ENCODE measurements at places on chromosomes 1 and 21.

- no peak for DNase-seq
Measured at GRCh38 chr21:36478207-36478701, 1.7 kb downstream of the CLDN14 start.

GRCh38 chr1:57986432-57986831 is 560.1 kb downstream of the OMA1 start:
- no peak for DNase-seq

DNA sequence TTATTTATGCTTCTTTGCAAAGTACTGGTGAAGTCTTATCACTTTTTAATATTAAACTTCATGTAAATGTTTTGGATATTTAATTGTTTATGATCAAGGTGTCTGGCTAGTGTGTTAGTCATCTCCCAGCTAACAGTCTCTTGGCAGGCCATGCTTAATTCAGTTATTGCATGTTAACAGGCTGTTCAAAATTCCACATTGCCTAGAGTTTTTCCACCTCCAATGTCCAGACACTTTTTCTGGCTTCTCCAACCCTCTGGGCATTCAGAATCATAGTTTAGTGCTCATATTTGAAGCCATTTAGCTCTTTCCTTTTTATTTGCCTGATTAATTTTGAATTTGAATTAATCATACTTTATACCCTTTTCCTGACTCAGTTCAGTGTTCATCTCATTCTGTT is 69.2 kb downstream of the OLFML2B start:
- DNase-seq = no peak

DNA sequence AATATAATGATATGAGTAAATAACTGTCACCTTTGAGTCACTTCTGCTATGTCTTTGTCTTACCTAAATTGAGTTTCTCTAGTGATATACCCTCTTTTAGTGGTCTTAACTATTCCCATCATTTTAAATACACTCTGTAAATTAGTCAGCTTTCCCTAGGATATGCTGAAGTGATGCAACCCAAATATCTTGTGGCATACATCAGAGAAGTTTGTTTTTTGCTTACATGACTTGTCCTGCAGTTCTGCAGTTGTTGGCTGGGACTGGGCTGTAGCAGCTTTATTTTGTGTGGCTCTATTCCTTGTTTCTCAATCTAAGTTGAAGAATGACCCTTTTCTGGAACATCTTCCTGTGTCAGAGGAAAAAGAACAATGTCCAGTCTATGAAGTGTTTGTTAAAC is 76.4 kb downstream of the TTC3 start:
- DNase-seq = no peak

DNA sequence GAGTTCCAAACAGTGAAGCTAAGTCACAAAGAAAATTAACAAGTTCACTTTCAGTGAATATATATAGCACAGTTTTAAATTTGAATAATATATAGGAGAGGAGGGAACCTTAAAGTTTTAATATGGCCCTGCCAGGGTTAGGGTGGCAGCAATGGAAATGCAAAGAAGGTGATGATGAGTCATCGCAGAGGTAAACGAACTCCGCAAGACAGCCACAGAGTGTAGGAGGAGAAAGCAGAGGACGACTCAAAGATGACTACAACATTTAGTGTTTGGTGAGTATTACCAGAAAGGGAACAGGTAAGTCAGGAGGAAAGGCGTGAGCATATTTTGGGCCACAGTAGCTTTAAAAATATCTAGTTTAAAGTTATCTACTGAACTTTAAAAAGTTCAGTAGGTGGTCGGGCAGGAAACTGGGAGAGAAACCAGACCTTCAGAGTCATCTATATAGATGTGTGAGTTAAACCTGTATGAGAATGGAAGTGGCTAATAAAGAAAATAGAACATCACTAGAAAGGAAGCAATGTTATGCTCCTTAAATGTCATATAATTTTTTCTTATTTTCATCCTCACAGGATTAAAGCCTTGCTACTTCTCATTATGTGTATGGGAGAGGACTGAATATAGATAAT is 75.7 kb downstream of the UCHL5 start:
- no peak for DNase-seq

DNA sequence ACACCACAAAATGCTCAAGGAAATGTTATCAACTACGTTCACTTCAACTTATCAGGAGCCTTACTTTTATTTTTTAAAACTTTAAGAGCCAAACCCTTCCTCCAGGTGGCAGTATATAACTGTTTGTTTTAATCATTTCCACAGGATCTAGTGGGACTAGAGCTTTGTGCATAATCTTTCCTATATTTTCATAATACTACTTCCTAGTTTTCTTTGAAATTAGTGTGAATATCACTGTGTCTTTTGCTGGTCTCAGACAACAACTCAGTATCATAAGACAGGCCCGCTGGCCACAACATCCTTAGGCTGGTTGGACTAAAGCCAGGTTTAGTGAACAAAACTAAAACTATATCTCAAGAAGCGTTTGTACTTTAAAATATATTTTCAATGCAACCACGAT is 145.5 kb downstream of the TIAM1 start:
- peak; percentile 48 for DNase-seq

DNA sequence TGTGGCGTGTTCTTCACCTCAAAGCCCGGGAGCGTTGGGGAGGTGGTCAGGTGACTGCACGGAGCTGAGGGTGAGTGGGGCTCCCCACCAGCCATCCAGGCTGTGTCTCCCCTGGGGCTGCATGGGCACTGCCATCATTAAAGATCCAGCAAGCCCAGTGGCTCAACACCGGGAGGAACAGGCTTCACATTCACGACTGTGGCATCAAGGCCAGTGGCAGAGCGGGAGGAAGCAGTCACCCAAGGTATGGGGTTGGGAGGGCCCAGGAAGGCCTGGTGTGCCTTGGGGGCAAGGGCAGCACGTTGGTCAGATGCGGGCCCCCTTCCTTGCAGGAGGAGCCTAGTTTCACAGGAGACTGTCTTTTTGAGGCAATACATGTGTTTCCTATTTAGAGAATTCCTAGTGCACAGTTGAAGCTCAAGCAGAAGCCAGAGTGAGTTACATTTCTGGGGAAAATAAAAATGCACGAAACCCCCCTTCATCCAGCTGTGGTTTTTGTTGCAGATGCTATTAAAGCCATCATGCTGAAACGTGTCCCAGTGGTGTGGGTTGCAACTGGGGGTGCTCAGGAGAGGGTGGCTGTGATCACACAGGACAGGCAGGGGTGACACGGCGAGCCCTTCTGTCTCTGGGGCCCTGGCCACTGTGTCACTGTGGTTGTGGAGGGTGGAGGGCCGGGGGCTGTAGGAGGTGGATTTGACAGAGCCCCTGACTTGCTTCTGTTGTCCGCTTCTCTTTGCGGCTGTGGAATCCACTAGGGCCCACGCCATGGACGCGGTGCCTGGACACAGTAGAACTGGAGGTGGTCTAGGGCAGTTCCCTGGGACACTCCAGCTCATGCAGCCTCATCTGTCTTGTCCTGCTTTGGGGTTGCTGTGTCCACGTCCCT is 34.1 kb downstream of the SNAP47 start:
- DNase-seq = no peak

DNA sequence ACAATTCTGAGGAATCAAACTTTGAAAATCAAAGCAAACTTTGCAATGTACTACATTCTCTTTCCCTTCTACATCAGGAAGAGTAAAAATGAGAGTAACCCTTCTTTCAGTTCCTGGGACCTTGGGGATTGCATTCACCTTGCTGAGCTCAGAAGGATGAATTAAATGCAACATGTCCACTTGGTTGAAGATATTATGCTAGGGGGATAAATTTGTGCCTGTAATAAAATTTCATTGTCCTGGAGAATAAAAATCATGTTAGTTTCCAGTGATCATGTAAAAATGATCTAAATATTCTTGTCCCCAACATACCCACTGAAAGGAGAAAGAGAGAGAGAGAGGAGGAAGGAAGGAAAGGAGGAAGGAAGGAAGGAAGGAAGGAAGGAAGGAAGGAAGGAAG is 587.1 kb upstream of the NEGR1 start:
- DNase-seq = no peak

DNA sequence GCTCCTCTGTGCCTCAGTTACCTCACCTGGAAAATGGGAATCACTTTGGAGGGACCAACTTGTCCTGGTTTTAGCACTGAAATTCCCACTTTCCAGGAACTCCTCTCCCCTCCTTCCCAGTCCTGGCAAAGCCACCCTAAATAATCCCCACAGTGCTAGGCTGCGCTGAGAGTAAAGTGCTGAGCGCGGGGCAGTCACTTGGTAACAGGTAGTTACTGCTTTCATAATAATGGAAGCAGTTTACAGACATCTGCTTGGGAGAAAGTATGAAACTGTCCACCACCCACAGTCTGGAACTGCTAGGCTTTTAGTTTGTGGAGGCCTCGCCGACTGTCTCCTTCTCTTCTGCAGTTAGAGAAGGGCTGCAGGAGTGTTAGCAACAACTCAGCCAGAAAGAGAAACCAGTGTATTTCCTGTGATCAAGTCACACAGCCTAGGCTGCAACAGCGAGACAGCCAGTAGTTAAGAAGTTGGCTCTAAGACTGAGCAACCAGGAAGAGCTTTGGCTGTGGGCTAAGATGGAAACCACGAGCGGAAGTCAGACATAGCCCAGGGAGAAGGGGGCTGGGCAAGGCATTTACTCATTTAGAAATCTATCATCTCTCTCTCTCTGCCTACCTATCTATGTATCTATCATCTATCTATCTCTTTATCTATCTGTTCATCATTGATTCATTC is 30.8 kb upstream of the ABCG1 start:
- no peak for DNase-seq

GRCh38 chr1:29201595-29202051 is 19.9 kb upstream of the SRSF4 start:
- DNase-seq = no peak

- no peak for DNase-seq
Measured at GRCh38 chr1:239854922-239855321, 236.8 kb upstream of the FMN2 start.

- DNase-seq = no peak
Measured at GRCh38 chr21:36377391-36377842, 7.8 kb upstream of the CHAF1B start.

DNA sequence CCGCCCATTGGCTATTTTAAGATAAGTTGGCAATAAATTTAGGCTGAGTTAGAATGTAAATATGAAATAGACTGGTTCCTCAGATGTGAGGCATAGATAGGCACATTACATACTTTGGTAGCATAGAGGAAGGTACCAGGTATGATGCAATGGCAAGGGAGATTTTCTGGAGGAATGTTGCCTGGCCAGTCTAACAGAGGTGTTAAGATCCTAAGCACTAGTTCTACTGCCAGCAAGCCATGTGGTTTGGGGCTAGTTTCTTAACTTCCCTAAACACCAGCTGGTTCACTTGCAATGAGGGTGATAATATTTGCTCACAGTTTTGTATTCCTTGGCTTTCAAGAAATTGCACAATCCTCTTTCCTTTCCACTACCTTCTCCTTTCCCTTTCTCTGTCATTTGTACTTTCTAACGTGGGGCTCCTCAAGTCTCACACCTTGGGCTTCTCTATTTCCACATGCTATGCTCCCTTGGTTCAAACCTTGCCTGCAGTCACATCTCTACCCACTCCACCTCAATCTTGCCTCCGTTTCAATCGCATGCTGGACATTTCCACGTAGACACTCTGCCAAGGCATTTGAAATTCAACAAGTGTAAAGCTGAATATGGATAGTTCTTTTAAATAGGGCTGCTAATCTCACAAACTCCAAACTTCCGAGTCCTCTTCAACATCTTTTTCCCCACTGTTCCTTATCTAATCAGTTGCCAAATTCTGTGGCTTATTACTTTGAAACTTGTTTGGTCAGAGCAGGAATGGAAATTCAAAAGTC is 4.7 kb upstream of the CD55 start:
- peak; percentile 56 for DNase-seq

Data from HCT116 (cell line).